ENCODE measurements at places on chromosomes 5 and 9. TPM values are rescaled to one million over a fixed set of nuclear protein-coding genes. Genes with fewer than 3 reads are reported as not detected.

EPB41L4A gene
- total RNA-seq: 39.6 TPM

GARIN3 gene
- total RNA-seq: not detected

CBY3 gene
- total RNA-seq: 0.09 TPM

CMBL gene
- 3.0 TPM for total RNA-seq

FAM78A gene
- 3.7 TPM for total RNA-seq

ZBED3 gene
- total RNA-seq: 0.95 TPM

F2RL2 gene
- total RNA-seq: 0.11 TPM

ACTBL2 gene
- under 0.01 TPM for total RNA-seq

EXOSC3 gene
- total RNA-seq: 23.5 TPM

NUDT12 gene
- 5.9 TPM for total RNA-seq

CTXN3 gene
- total RNA-seq: not detected

MYORG gene
- total RNA-seq: 1.2 TPM

PHF24 gene
- not detected for total RNA-seq

IL33 gene
- 1.7 TPM for total RNA-seq

CCDC183 gene
- total RNA-seq: 0.52 TPM

SVEP1 gene
- under 0.01 TPM for total RNA-seq

LMX1B gene
- not detected for total RNA-seq

MEIKIN gene
- total RNA-seq: not detected

FABP6 gene
- not detected for total RNA-seq

CCDC69 gene
- 0.54 TPM for total RNA-seq

CNOT8 gene
- total RNA-seq: 90.7 TPM

HAND1 gene
- not detected for total RNA-seq

SYNPO gene
- 7.7 TPM for total RNA-seq

STC2 gene
- 24.4 TPM for total RNA-seq

SPATA31E1 gene
- total RNA-seq: not detected

DPP7 gene
- 77.3 TPM for total RNA-seq

SPATA31D4 gene
- not detected for total RNA-seq

CDC20B gene
- total RNA-seq: under 0.01 TPM

COL15A1 gene
- total RNA-seq: 0.33 TPM

PAPPA gene
- 0.09 TPM for total RNA-seq

HAVCR2 gene
- 1.5 TPM for total RNA-seq

TXNDC8 gene
- not detected for total RNA-seq

ABL1 gene
- total RNA-seq: 17.8 TPM

GGTA1 gene
- total RNA-seq: 11.1 TPM

GFPT2 gene
- 1.2 TPM for total RNA-seq

CTNND2 gene
- total RNA-seq: not detected

SLC45A2 gene
- 0.11 TPM for total RNA-seq

UBLCP1 gene
- total RNA-seq: 9.6 TPM

SLC36A3 gene
- not detected for total RNA-seq

GPX3 gene
- 5.2 TPM for total RNA-seq

NR5A1 gene
- total RNA-seq: not detected

FOXD4L5 gene
- 0.09 TPM for total RNA-seq

DAP gene
- total RNA-seq: 26.2 TPM

BTNL9 gene
- 0.11 TPM for total RNA-seq

RELL2 gene
- total RNA-seq: 7.3 TPM

PPP3R2 gene
- not detected for total RNA-seq

Measured in dermis lymphatic vessel endothelial cell (primary cell).